Mesenteric fat pad (tissue), 1 donor: ENCODE measurements at places on chromosomes 1 and 21. TPM values are rescaled to one million over a fixed set of nuclear protein-coding genes. Genes with fewer than 3 reads are reported as not detected.

The SKI gene
- total RNA-seq = 101 TPM

The FAM167B gene
- 7.5 TPM for total RNA-seq

DNA sequence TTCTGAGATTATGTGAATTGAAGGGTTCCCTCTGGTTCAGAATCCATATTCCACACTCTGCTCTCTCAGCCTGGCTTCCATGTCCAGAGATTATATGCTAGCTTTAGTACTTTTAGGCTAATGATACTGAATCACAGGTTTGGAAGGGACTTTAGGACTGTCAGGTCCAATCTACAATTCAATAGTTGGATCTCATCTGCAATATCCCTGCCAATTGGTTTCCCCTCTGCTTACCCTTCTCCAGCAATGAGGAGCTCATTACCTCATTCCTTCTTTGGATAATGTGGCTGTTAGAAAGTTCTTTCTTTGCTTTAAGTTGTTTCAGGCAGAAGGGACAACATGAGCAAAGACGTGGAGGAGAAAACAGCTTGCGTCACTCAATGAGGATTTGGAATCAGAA lies 245.3 kb downstream of the PLPP3 start:
- DNase-seq = no peak

DNA sequence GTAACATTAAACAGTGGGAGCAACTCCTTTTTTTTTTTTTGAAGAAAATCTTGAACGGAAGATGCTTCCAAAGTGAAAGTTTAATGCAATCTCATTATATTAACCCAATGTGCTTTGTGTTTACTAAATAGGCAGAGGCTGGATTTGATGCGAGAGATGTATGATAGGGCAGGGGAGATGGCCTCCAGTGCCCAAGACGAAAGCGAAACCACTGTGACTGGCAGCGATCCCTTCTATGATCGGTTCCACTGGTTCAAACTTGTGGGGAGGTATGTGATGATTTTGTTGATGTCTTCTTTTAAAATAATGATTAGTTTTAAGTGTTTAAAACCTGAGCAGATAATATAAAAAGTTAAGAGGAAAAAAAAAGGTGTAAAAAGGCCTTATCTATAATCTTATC lies 74.2 kb upstream of the PGD start:
- DNase-seq = no peak

- DNase-seq = no peak
These were observed 286.1 kb upstream of the ESRRG start for GRCh38 chr1:217009376-217009775.

DNA sequence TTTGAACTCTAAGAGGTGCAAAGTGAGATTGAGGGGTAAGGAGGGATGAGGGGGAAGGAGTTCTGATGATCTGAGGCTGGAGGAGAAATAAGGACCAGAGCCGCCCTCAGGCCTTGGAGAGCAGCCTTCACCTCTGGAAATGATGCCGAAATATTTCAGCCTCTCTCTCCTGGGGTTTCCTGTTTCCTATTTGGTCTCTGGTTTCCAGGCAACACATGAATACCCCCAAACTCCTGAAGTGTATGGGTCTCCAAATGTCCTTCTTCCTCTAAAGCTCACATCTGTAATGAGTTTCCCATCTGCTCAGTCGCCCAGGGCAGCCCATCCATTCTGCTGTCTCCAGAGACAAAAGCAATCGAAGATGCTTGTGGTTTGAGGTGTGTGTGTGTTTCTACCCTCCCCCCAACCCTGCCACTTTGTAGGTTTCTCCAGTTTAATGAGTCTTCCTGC lies 52.0 kb upstream of the FAM20B start:
- no peak for DNase-seq

- DNase-seq = no peak
These were observed 25.7 kb upstream of the ATP2B4 start for GRCh38 chr1:203600782-203601513.

DNA sequence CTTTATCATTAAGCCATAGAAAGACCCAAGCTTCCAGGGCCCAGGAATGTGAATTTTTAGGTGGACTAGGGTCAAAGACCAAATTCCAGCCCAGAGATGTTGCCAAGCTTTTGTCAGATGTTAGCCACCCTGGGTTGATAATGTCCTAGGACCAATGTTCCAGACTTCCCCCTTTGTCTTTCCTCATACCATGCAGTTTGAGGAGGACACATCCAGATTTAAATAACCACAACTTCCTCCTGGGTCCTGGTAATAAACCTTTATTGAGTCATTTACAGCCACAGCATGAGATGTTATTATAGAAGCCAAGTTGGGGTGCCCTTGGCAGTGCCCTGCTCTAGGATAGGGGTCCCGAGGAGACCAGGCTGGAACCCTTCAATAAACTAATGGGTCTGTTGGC lies 5.9 kb downstream of the TNR start:
- DNase-seq = no peak

GRCh38 chr21:29870814-29871213 lies 69.0 kb downstream of the GRIK1 start:
- no peak for DNase-seq

DNA sequence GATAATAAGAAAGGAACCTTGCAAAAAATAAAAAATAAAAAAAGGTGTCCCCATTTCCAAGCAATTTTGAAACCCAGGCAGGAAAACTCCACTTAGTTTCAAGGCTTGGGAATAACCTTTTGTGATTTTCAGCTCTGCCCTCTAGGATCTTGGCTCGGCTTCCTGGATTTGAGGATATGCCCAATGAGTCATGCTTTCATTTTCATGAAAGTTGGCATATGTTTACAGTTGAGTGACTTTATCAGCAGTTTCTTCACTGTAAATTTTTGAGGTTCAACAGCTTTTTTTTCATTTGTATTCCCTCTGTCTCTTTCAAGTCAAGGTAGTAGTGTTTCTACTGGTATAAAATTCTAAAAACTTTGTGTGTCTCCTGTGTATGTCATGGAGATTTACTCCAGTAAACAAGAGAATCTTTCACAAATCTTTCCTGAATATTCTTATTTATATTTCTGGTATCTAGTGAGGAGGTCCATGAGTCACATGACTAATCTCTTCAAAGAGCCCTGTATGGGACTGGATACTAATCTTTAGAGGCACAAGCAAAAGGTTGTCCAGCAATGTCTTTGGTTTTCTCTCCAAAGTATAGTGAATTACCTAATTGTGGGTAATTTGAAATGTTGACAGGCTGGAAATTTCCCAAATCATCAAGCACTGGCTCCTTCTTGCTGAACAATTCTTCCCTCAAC lies 335.3 kb downstream of the BRINP2 start:
- no peak for DNase-seq

- no peak for DNase-seq
These were observed 1171.2 kb downstream of the PLA2G4A start for GRCh38 chr1:187999973-188000372.

- DNase-seq = no peak
These were observed 83.1 kb upstream of the ZNF648 start for GRCh38 chr1:182144646-182145030.

GRCh38 chr1:235979716-235980333 lies 85.1 kb downstream of the NID1 start:
- DNase-seq = no peak

DNA sequence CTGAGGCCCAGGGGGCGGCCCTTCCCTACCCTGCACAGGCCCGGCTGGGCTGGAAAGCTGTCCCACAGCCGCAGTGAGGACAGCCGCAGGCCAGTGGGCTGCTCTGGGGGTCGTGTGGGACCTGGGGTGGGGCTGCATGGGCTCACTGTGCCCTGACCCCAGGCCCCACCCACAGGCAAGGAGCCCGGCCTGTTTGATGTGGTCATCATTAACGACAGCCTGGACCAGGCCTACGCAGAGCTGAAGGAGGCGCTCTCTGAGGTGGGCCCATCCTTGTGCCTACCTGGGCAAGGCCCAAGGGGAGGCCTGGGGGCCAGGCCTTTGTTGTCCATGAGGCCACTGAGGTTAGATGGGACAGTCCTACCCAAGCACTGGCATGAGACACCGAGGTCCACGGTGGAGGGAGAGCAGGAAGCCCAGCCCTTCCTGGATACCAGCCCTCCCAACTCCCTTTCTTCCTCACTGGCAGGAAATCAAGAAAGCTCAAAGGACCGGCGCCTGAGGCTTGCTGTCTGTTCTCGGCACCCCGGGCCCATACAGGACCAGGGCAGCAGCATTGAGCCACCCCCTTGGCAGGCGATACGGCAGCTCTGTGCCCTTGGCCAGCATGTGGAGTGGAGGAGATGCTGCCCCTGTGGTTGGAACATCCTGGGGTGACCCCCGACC lies 1.4 kb upstream of the GJC2 start:
- DNase-seq = peak; percentile 74

GRCh38 chr1:224809613-224810012 lies 119.9 kb upstream of the DNAH14 start:
- no peak for DNase-seq

GRCh38 chr21:41932576-41933312 lies 21.1 kb downstream of the C2CD2 start:
- peak; percentile 64 for DNase-seq

The SIK1 gene
- 120 TPM for total RNA-seq

- DNase-seq = no peak
These were observed 45.5 kb downstream of the UROD start for GRCh38 chr1:45057542-45057941.

DNA sequence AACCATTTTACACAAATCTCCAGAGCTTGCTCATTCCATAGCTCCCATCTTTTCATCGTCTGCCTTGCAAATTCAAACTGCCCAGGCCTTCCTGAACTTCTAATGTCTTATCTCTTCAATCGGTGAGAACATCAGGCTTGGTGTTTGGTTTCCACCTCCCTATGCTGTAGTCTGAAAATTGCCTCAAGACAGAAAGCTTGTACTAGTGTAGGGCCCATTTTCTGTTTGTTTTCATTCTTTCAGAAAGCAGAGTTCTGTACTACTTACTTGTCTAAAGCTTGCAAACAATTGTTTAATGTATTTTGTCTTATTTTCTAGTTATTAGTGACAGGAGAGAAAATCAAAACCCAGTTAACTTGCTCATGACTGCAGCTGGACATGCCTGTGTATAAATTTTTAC lies 16.8 kb downstream of the HOOK1 start:
- DNase-seq = no peak

The PRDM15 gene
- total RNA-seq = 8.0 TPM

The CRYZL1 gene
- total RNA-seq = 35.9 TPM

DNA sequence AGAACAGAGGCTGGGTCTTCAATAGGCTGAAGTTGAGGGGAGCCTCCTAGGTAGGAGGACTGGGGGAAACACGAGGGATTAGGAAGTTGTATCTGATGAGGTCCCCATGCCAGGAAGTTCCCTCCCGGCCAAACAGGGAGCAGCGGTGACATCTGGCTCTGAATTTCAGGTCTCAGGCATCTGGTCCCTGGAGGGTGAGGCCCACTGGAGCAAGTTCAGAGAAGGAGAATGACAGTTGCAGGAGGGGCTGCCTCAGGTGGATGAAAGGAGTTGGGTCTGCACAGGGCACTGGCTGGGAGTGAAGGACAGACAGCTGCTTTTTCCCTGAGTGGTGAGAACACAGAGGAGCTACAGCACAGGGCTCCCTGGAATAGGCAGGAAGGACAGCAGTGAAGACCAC lies 9.1 kb downstream of the TMEM9 start:
- no peak for DNase-seq

DNA sequence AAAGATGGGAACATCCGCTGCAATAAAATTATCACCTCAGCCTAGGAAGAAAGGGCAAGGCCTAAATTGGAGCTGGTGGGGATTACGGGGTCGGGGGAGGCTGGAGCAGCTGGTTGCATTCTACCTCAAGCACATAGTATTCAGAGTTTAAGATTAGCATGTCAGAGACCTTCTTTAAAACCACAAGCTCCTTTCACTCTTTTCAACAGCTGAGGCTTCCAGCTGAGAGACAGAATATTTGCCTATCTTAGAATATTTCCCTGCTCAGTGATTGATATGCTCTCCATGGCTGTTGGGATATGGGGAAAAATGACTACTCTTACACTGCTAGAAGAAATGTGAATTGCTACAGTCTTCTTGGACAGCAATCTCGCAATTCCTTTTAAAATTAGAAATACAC lies 248.6 kb downstream of the TBX15 start:
- no peak for DNase-seq

DNA sequence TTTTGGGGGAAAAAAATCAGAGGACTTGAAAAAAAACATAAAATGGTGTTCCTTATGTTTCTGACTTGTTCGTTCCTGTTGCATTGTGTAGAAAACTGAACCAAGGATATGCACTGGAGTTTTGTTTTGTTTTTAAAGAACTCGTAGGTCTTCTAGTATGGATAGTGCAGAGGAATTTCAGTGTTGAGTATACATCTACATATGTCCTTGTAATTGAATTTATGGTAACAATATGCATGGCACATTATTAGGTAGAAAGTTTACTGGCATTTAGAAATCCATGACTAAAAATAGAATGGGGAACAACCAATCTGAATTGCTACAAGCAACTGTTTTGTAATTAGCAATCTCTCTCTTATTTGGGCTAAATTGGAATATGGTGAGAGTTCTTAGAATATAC lies 188.3 kb upstream of the ZRANB2 start:
- no peak for DNase-seq

The TFF3 gene
- 5.5 TPM for total RNA-seq

The APOBEC4 gene
- not detected for total RNA-seq

The LYPD8 gene
- total RNA-seq = not detected

GRCh38 chr1:5610432-5610831 lies 381.8 kb downstream of the NPHP4 start:
- no peak for DNase-seq

The PTPN22 gene
- total RNA-seq = 3.7 TPM

The TMEM183A gene
- total RNA-seq = 48.7 TPM

The EDARADD gene
- total RNA-seq = 0.35 TPM

The SLAMF9 gene
- not detected for total RNA-seq

GRCh38 chr21:38797470-38797869 lies 8.3 kb upstream of the ETS2 start:
- no peak for DNase-seq

DNA sequence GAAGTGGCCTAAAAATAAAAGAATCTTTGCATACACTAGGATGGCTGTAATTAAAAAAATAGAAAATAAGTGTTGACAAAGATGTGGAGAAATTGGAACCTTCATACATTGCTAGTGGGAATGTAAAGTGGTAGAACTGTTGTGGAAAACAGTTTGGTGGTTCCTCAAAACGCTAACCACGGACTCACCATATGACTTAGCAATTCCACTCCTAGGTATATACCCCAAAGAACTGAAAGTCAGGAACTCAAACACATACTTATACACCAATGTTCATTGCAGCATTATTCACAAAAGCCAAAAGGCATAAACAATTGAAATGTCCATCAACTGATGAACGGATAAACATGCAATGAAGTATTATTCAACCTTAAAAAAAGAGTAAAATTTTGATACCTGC lies 10.8 kb upstream of the HMGCL start:
- DNase-seq = no peak

The MRPS14 gene
- 25.6 TPM for total RNA-seq

GRCh38 chr1:103266036-103266435 lies 157.7 kb upstream of the COL11A1 start:
- DNase-seq = no peak

- no peak for DNase-seq
These were observed 64.6 kb downstream of the RHBG start for GRCh38 chr1:156433602-156434001.

The GNAI3 gene
- total RNA-seq = 8.7 TPM

- DNase-seq = no peak
These were observed 185.1 kb upstream of the GREM2 start for GRCh38 chr1:240797050-240797449.

The WDR4 gene
- 18.6 TPM for total RNA-seq

- no peak for DNase-seq
These were observed 56.5 kb downstream of the CD46 start for GRCh38 chr1:207808322-207808705.
